Amygdala (tissue), 56 donors: ENCODE measurements at places on chromosomes 4 and X.

DNA sequence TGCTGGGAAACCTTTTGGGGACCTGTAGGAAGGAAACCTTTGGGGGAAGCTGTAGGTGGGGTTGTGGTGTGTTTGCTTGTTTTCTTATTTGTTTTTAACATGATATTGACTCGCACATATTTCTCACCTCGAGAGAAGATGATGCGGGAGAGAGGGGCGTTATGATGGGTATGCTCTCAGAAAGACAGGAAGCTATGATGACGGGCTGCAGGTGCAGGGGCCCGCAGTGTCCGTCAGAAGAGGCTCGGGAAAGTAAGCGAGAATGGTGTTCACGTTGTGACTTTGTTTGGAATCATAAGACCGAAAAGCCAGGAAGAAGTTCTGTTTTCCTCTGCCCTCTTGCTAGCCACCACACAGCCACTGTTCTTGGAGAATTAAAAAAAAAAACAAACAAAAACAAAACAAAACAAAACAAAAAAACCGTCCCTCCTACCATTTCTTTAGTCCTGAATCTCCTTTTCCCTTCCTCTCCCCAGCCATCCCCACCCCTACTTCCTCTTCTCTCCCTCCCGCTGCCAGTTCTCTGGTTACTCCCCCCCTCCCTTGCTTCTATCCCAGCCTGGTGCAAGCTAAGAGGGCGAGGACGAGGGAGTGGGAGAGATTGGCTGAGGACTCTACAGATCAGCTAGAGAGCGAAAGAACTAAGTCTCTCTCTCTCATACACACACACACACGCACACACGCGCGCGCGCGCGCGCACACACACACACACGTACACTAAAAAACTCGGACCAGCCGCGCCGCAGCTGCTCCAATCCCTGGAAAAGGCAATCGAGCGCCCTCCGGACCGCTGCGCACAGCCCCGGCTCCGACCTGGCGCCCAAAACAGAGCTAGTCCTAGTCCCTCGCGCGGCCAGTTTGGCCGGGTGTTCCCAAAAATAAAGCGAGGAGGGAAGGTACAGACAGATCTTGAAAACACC is at the start of gene BMP3:
Gene BMP3 (plus strand): TSS at position 648 of the 920 bp plus-strand sequence. CDS start 577 bp downstream, outside the sequence.
- no peak for DNase-seq

DNA sequence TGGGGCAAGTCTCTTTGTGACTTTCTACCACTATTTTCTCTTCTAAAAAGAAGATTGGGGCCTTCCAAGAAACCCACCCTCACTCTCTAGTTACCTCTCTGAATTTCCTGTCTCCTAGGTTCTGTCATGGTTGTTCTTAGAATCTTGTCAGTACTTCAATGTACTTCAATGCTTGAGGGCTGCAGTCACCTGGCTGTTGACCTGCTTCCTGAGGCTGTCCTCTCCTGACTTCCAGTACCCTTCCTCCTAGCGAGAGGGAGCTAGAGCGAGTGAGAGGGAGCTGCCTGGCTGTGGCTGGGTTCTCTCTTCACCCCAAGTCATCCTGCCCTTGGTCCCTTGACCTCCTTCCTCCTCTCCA is 17.7 kb downstream of the CD99L2 start:
- DNase-seq = no peak

GRCh38 chr4:54233277-54233696 is 4.2 kb downstream of the PDGFRA start:
- DNase-seq = peak; percentile 49

DNA sequence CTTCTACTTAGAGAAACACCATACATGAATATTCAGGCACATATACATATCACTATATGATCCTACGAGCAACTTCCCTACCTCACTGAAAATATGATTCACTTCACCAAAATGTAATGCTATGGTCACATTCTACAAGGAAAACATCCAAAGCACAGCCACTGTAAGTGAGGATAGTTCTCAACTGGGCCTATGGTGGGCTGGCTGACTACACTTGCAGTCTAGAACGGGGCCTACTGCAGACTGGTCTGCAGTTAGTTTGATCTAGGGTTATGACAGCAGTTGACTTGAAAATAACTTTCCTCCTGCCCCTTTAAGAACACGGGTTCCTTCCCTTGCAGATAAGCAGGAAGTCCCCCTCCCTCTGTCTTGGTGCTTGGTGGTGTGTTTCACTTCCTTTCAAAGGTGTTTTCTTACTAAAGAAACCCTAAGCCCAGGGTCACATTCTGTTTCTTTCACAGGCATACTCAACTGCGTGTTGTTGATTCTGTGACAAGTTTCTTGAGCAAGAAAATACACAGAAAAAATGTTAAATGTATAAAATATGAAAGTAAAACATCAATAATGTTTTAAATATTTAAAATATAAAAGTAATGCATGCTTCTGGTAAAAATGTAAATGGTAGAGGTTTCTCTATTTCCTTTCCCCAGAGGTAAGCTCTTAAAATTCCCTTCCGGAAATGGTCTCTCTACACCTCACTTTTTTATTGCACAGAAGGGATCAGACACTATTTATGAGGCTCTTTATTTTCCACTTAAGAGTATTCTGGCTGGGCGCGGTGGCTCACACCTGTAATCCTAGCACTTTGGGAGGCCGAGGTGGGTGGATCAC is 18.0 kb upstream of the TMSB4X start:
- DNase-seq = no peak

- no peak for DNase-seq
Measured at GRCh38 chr4:176894498-176894897, 101.8 kb upstream of the VEGFC start.

DNA sequence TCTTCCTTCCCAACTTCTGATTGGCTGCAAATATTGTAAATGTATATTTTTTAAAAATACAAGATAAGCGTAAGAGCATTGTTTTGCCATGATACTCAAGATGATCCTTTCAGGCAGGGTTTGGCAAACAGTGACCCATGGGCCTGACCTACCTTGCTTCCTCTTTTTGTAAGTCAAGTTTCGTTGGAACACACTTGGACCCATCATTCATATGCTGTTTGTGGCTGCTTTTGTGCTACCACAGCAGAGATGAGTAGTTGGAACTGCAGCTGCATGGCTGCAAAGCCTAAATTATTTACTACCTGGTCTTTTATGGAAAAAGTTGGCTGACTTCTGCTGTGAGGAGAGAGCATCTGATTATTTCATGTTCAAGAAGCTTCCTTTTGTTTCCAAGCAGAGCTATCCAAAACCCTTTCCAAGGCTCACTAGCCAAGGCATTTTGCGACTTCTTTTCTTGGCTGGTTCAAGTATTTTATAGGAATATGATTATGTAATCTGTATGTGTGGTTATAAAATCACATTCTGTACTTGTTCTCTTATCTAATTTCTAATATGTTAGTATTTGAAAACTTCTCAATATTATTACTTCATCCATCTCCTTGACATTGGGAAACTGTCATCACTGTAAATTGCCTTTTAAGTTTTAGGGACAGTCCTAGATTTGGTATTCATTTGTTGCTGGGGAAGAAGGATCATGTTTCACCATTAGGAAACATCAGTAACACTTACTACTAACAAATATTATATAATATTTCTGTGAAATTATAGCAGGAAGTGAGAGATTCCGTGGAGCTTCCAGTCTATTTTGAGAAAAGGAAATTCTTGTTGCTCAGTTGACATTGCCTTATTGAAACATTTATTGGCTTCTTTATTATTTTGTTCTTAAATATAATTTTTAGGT is 109.2 kb downstream of the ARHGAP10 start:
- no peak for DNase-seq

GRCh38 chr4:180587379-180587778 is 1655.8 kb upstream of the TENM3 start:
- DNase-seq = no peak

DNA sequence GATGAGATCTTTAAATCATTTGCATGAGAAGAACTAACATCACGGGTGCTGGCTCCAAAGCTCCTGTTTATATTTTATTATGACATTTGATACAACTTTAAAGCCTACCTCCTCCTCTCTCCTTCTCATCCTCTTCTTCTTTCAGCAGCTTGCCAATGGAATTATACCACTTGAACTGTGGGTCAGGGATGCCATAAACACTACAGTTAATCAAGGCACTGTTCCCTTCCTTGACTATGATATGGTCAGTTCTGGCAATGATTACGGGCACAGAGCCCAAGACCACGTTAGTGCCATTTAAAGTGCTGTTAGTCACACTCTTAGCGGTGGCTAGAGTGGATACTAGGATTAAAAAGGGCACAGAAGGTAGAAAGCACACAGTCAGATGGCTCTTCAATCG is 20.7 kb downstream of the MFAP3L start:
- no peak for DNase-seq

DNA sequence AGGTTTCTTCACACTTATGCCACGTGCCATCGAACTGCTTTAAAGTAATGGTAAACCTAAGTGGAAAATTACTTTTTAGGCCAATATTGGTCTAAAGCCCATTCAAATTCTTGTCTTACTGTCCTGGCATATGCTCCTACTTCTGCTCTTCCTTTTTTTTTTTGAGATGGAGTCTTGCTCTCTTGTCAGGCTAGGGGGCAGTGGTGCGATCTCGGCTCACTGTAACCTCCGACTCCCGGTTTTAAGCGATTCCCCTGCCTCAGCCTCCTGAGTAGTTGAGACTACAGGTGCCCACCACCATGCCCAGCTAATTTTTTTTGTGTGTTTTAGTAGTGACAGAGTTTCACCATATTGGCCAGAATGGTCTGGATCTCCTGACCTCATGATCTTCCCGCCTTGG is 129.0 kb upstream of the TECRL start:
- no peak for DNase-seq

DNA sequence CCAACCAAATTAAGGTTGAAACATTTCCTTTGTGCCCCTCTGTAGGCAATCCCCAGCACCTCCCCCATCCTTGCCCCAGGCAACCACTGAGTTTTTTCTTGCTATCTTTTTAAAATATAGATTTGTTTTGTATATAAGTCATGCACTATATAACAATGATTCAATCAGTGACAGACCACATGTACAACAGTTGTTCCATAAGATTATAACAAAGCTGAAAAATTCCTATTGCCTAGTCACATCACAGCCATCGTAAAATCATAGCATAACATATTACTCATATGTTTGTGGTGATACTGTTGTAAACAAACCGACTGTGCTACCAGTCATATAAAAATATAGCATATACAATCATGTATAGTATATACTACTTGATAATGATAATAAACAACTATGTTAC is 211.9 kb upstream of the NRK start:
- DNase-seq = no peak

DNA sequence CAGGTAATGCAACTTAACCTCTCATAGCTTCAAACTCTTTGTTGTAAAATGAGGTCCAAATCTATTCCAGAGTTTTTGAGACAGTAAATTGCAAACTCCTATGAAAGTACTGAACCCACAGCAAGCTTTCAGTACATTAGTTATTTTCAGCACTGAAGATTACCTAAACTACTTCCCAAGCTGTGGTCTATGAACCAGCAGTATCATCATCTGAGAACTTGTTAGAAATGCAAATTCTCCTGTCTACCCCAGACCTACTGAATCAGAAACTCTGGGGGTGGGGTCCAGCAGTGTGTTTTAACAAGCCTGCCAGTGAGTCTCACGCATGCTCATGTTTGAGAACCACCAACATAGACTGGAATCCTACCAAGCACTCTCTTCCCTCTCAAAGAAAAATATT is 5.7 kb upstream of the CASP6 start:
- DNase-seq = no peak

DNA sequence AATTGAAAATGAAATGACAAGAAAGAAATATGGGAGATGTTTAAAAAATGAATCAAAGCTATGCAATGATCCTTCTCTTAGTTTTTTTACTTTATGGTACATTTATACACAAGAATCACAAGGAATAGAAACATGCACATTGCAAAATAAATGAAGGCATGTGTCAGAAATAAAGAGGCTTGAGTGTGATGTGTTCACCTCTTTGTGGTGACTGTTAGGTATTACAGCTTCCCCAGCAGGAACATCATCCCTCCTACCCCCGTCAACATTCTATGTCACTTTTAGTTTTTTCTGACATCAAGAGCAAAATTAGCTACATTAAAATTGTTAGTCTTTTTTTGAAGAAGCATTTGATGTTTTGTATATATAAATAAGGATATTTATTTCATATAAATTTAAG is 214.8 kb downstream of the SLC4A4 start:
- no peak for DNase-seq

- DNase-seq = no peak
Measured at GRCh38 chr4:95572304-95572991, 23.7 kb upstream of the UNC5C start.

GRCh38 chrX:16999275-16999674 is 52.8 kb downstream of the REPS2 start:
- DNase-seq = no peak

GRCh38 chr4:75512386-75513211 is 1.6 kb downstream of the RCHY1 start:
- no peak for DNase-seq

DNA sequence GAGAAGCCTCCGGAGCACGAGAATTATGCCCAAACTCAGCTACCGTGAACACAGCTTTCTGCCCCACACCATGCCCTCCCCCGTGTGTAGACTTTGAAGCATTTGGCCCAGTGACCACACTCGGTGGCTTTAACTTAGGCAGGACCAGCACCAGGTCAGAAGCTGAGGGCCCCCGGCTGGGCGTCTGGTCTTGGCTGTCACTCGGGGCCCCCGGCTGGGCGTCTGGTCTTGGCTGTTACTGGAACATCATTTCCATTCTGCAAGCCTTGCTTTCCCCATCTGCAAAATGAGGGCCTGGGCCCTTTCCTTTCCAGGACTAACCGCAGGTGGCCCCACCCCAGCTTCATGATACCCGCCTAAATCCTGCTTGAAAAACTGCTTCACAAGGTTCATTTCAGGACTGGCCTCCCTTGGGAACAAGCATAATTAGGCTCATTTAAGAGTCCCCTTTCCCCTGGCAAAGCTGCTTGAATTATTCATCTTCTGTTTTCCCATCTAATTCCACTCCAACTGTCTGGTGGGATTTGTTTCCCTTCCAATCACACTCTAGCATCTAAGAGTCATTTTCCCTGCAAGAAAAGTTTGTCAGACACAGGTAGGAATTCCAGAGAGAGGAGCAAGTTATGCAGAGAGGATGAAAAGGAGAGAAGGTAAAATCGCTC is 82.5 kb downstream of the WFS1 start:
- DNase-seq = no peak

- no peak for DNase-seq
Measured at GRCh38 chr4:2412534-2412884, 5.9 kb downstream of the ZFYVE28 start.

DNA sequence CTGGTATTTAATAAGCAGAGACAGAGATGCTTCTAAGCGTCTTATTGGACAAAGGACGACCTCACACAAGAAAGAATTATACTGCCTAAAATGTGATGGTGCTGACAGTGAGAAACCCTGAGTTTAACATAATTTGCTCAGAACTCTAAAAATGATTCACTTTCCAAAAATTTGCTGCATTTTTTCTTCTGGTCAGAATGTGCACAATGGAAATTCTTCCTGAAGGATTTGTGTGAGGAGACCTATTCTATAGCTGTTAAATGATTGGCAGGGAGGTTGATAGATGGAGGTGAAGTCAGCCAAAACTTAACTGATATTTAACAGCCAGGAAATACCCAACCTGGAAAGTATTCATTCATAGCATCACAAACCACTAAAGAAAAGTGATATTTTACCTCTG is 1.7 kb downstream of the MAGEC3 start:
- no peak for DNase-seq

DNA sequence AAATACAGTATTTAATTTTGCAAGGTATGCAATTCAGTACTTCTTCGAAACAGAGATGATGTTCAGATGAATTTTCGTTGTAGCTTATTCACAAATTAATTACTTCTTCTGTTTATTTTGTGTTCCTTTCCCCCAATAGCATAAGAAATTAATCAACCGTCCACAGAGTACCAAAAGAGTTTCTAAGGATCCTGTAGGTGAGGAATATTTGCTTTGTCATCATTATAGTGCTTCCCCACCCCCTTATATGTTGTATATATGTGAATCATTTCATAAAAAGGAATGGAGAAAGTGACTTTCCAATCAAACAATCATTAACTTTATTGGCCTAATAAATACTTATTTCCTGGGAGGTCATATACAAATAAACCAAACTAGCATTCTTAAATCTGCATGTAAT is 57.6 kb downstream of the DTHD1 start:
- DNase-seq = no peak
